Mammary epithelial cell (primary cell): ENCODE measurements at places on chromosomes 1 and 21. TPM values are rescaled to one million over a fixed set of nuclear protein-coding genes. Genes with fewer than 3 reads are reported as not detected.
A peak's percentile ranks its signal among the peaks of the same experiment; 100 is the strongest.

DNA sequence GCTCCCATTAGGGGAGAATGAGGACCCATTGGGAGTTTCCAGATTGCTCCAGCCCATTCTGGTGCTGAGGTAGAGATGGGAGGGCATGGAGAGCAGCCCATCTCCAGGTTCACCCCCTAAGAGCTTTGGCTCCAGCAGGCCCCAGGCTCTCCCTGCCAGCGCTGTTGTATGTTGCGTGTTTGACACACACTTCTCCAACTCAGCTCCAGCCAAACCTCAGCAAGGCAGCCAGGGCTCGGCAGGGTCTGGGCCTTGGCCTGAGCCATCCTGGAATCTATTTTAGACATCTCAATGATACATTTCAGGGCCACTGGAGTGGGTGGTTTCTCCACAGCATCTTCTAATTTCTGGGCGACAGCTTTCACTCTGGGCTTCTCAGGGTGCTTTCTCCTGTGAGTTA lies 117.0 kb downstream of the NAV1 start:
- DNase-seq, result no peak

GRCh38 chr1:202434059-202434458 lies 85.6 kb downstream of the PPP1R12B start:
- DNase-seq, result no peak

DNA sequence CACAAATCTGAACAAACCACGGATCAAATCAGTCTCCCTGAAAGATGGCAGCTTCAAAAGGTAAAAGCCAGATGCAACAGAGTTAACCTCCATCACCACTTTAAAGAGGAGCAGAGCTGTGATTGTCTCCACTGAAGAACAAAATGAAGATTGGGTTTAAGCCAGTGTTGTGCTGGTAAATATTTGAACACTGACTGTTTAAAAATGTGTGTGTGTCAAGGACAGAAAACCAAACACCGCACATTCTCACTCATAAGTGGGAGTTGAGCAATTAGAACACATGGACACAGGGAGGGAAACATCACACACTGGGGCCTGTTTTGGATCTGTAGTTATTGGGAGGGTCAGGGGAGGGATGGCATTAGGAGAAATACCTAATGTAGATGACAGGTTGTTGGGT lies 83.9 kb downstream of the ST6GALNAC5 start:
- DNase-seq, result no peak

- DNase-seq, result no peak
Observed at GRCh38 chr1:163171826-163172225, 30.9 kb downstream of the RGS5 start.

GRCh38 chr1:183953031-183953430 lies 84.5 kb downstream of the COLGALT2 start:
- DNase-seq, result no peak

GRCh38 chr1:153174624-153175023 lies 23.9 kb upstream of the SPRR2G start:
- peak; percentile 81 for DNase-seq

DNA sequence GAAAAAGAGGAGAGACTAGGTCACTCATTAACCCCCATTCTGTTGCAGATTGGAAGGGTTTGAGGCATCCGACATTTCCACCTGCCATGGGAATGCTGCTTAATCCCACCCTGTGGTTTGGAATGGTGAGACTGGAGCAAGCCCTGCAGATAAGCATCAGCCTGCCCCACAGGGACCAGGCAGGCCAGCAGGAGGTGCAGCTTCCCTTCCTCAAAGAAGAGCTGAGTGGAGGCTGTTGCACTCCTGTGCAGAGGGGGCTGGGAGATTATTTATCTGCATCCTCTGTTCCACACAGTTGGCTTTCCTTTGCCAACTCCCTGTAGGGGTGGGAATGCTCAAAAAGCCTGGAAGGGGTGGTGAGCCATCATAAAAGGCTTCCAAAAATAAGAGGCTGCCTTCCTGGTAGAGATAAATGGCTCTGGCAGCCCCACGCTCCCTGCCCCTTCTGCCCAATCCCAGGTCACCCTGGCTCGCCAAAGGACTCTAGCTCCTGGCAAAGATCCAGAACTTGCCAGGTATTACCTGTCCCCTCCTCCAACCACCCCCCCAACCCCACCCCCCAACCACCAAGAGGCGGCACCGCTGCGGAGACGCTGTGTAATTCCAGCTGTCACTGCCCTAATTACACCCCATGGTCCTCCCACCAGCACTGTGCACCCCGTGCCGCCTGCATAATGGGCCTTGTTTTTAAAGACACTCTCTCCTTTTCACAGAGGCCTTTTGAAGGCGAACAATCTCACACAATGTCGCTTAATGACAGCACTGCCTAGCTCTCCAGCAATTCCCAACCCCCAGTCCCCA lies 83.0 kb upstream of the ZC3H12A start:
- DNase-seq, result no peak

GRCh38 chr1:230277201-230278025 lies 148.7 kb downstream of the PGBD5 start:
- no peak for DNase-seq

DNA sequence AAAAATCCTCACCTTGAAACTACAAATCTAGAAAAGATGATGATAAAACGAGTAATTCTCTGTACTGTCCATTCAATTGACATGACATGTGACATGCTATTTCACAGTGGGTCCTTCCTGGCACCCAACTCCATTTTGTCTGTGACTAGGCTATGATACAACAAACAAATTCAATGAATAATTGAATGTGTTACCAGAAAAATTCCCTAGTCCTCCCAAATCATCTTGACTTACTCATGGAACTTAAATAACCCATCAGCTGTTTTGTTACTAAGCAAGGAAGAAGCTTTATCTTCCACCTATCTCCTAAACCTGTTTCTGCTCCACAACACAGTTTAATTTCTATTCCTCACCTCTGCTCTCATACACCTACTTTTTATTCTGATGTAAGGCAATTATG lies 30.4 kb downstream of the B3GALNT2 start:
- DNase-seq, result peak; percentile 41

DNA sequence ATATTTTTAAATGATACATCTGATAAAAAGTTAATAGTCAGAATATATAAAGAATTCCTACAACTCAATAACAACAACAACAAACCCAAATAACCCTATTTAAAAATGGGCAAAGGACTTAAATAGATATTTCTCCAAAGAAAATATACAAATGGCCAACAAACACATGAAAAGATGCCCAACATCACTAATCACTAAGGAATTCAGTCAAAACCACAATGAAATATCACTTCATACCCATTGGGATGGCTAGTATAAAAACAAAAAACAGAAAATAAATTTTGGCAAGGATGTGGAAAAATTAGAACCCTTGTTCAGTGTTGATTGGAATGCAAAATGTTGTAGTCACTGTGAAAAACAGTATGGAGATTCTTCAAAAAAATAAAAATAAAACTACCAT lies 184.8 kb upstream of the RAB4A start:
- no peak for DNase-seq

- DNase-seq, result no peak
Observed at GRCh38 chr1:161091796-161092507, 2.6 kb upstream of the NECTIN4 start.

DNA sequence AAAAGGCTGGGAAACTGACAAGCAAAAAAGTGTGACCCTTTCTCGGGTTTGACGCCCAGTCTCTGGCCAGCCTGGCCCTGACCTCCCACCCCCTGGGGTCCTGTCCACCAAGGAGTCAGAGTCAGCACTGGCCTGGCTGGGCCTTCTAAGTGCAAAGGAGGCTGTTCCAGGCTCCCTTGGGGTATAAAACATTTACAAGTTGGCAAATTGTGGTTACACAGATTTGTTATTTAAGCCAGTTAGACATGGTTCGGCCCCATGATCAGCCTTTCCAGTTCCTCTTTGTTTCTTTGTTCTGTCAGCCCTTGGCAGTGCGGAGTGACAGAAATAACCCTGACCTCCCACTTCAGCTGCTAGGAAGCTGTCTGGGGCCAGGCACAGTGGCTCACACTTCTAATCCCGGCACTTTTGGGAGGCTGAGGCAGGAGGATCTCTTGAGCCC lies 161.6 kb upstream of the RAB4A start:
- DNase-seq, result no peak

DNA sequence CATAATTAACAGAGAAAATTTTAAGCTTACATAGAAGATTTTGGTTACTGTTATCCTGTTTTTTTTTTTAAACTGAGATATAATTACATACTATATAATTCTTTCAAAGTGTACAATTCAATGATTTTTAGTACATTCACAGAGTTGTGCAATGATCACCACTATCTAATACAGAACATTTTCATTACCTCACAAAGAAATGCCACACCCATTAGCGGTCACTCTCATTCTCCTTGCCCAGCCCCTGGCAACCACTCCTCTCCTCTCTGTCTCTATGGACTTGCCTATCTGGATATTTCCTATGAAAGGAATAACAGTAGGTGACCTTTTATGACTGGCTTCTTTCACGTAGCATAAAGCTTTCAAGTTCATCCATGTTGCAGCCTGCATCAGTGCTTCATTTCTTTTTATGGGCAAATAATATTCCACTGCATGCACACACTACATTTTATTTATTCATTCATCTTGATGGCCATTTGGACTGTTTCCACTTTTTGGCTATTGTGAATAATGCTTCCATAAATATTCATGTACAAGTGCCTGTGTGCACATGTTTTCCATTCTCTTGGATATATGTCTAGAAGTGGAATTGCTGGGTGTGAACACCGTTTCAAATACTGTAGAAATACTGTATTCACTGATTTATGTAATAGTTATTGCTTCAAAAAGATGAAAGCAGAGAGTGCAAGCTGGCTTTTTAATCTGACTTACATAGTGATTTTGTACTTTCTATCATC lies 26.5 kb downstream of the TAF5L start:
- DNase-seq, result no peak

GRCh38 chr1:170134521-170134920 lies 11.2 kb upstream of the NTMT2 start:
- no peak for DNase-seq

- peak; percentile 29 for DNase-seq
Observed at GRCh38 chr1:67791686-67792085, 41.6 kb downstream of the GNG12 start.

DNA sequence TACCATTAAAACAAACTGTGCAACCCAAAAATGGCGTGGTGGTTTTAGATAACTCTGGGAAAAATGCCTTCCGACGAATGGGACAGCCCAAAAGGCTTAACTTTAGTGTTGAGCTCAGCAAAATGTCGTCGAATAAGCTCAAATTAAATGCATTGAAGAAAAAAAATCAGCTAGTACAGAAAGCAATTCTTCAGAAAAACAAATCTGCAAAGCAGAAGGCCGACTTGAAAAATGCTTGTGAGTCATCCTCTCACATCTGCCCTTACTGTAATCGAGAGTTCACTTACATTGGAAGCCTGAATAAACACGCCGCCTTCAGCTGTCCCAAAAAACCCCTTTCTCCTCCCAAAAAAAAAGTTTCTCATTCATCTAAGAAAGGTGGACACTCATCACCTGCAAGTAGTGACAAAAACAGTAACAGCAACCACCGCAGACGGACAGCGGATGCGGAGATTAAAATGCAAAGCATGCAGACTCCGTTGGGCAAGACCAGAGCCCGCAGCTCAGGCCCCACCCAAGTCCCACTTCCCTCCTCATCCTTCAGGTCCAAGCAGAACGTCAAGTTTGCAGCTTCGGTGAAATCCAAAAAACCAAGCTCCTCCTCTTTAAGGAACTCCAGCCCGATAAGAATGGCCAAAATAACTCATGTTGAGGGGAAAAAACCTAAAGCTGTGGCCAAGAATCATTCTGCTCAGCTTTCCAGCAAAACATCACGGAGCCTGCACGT lies 82.1 kb downstream of the PRDM2 start:
- DNase-seq, result no peak

GRCh38 chr1:184870319-184870718 lies 104.0 kb downstream of the NIBAN1 start:
- no peak for DNase-seq

GRCh38 chr1:235923466-235924021 lies 56.8 kb upstream of the LYST start:
- DNase-seq, result peak; percentile 38

- DNase-seq, result peak; percentile 42
Observed at GRCh38 chr1:156889802-156890580, 3.5 kb upstream of the PEAR1 start.

DNA sequence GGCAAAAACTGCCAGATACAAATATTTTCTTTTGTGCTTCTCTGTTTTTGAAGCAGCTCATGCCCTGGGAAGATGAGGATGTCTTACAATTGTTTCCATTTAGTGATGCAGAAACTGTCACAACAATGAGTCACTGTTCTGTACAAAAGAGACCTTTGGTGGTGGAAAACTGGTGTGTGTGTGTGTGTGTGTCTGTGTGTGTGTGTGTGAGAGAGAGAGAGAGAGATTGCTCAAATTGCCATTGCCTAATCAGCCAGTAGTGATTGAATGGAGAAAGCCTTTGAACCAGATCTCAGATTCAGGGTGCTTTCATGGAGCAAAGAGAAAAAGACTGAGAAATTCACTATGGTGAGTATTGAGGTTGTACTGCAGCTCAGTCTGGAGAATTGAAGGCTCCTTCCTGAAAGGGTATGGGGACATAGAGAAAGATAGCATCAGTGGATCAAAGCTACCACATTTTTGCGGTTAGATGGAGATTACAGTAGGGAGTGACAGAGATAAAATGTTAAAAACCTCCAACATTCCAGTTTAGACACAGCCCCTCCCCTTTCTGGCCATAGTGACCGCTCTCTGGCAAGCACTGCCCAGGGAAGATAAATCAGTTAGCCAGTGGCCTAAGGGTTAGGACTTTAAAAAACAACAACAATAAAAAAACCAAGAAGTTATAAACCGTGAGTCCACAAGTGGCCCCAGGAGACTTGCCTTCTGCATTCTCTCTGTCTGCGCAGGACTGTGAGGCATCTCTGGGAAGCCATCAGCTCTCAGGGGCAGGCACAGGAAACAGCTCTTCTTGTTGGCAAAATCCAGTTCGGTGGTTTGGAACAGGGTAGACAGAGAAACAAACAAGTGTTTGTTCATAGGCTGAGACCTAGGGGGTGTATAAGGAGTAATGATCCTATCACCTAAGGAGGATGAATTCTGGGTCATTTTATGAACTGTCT lies 406.5 kb downstream of the DUSP10 start:
- DNase-seq, result peak; percentile 50

The CCDC181 gene
- total RNA-seq, result 0.17 TPM

The DMRTA2 gene
- under 0.01 TPM for total RNA-seq

The EIF2D gene
- total RNA-seq, result 43.0 and 61.1 TPM in 2 replicates

The LRRC53 gene
- total RNA-seq, result not detected
